Activated CD4-positive, CD25-positive, alpha-beta regulatory T cell treated with anti-CD3 and anti-CD28 coated beads, Interleukin-2, amount 50 U/mL, for 72 hours (primary cell): ENCODE measurements at places on chromosomes 2 and 18.

DNA sequence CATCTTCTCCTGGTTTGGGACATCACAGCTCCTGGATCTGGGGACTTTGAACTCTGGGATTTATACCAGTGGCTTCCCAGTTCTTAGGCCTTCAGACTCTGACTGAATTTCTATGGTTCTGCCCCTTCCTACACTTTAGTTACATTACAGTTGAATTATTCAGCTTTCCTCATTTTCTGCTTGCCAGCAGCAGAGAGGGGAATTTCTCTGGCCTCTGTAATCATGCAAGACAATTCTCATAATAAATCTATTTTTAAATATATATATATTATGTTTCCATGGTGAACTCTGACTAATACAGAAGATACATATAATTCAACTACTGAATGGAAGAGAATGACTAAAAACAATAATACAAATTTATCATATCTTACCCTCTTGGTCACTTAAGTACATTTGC is 1478.6 kb upstream of the ACVR2A start:
- DNase-seq = no peak

DNA sequence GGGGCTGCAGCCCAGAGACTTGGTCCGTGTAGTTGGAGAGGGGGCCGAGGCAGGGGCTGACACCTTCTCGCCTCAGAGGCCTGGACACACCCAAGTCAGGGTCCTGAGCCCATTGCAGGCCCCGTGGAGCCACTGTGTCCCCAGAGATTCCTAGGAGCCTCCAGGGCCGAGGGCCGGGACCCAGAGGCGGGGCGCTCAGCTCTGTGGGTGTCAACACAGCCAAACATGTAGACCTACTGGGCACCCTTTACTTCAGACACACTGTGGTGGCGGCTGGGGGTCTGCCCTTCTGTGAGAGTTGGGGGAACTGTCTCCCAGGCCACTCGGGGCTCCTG is 459 bp upstream of the ESPNL start:
- no peak for DNase-seq

DNA sequence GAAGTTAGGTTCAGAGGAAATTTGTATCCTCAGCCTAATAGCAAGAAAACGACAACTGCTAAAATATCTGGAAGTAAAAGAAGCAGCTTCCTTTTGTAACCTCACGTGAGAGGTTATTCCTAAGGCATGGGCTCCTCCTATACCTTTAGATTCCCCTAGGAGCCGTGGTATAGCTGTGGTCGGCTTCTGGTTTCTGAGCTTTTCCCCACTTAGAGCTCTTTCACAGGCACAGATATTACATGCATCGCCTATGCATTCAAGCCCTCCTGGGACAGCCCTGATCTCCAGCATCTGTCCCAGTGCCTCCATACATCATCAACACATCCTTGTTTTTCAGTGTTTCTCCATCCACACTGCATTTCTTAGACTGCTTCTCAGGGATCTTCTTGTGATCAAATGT is 289.0 kb downstream of the ALPK2 start:
- DNase-seq = no peak

GRCh38 chr2:239344857-239345216 is 56.0 kb downstream of the HDAC4 start:
- no peak for DNase-seq

- DNase-seq = no peak
These were observed 503.6 kb upstream of the MYT1L start for GRCh38 chr2:2834516-2835254.

GRCh38 chr2:163778045-163778781 is 42.4 kb upstream of the FIGN start:
- no peak for DNase-seq

DNA sequence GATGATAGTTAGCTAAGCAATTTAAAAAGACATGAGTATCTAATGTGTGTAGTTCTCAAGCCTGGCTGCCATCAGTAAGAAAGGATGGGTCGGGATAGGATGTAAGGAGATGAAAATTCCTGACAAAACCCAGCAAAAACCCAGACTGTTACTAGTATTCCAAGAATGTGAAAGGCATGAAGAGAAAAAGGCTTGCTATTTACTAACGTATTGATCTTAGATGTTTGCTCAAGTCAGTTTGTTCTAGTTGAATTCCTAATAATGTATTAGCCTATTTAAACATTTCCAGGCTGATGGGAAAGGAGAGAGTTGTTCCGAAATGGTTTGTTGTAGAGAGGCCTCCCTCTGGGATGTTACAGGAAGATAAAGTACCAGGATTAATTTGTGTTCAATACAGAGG is 88.2 kb downstream of the ZNF532 start:
- DNase-seq = no peak

GRCh38 chr18:13610555-13611141 is 115.7 kb downstream of the FAM210A start:
- no peak for DNase-seq

DNA sequence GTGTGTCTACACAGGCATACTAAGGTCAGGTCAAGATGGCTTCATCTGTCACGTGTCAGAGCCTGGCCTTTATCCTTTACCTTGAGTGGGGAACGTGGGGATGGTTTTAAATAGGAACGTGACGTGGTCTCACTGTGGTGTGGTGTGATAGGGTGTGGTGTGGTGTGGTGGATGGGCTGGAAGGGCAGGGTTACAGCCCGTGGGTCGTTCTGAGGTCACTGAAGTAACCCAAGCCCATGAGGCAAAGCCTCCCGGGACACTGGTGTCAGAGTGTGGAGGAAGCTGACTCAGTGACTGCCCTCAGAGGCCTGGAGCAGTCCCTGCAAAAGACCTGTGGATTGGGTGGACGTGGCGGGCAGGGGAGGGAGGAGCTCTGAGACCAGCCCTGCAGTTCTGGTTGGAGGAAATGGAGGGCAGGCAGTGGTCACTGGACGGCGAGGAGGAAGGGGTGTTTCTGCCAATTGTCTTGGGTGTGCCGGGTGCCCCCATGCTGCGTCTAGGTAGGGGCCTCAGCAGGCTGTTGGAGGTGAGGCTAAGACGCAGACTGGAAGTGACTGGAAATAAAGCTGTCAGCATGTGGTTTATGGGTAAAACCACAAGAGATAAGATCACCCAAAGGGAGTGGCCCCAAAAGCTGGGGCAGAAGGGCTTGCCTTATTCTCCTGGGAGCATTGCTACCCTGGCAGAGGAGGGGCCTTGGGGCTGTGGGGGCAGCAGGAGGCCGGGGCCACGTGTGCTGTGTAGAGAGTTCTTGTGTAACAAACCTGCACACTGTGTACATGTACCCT is 84.8 kb downstream of the SH3RF3 start:
- peak; percentile 60 for DNase-seq

DNA sequence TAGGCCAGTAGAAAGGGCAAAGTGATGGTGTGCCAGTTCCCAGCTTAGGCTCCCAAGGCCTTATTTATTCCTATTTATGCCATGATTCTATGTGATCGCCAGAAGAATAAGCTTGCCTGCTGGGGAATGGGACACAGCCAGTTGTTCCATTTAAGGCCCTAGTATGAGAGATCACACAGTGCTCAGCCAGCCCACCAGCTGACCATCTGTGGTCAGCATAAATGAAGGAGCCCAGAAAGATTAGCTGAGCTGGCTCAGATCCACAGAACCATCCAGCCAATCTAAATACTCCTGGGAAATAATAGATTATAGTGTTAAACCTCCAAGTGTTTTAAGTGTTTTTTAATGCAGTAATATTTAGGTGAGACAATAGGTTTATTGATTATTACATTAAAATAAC is 12.6 kb upstream of the L3MBTL4 start:
- no peak for DNase-seq

DNA sequence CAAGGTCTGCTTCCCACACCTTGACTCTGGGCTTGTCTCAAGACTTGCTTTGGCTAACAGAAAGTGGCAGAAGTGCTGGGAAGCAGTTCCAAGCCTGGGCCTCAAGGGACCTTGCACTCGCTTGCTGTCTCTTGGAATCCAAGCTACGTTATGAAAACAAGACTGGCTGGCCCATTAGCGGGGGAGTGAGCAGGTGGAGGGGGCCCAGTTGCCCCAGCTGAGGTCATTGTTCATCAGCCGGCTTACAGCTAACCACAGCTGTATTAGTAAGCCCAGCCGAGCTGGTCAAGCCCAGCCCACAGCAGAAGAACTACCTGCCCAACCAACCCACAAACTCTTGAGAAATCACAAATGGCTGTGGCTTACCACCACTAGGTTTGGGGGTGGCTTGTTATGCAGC is 63.1 kb downstream of the MARCO start:
- DNase-seq = no peak
